ENCODE measurements at places on chromosomes 4 and X.

GRCh38 chrX:340121-340520 is 21.5 kb upstream of the GTPBP6 start:
- no peak for DNase-seq

DNA sequence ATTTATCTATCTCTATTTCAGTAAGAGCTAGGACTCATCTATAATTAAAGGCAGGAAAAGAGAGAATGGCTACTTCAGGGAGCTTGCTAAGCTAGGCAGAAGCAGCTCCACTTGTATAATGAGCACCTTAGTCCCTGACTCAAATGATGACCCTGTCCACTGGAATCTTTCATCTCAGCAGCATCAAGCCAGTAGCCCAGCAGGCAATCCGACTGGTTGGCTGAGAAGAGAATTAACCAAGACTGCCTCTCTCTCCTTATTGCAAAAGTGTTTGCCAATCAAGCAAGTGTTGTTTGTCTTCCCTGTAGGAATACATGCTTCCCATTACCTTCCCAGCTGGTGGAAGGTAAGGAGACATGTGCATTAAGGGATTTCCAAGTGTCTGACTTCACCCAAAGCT is 3.9 kb upstream of the SPOCK3 start:
- no peak for DNase-seq

- no peak for DNase-seq
Measured at GRCh38 chr4:186762361-186762760, 38.7 kb upstream of the FAT1 start.

GRCh38 chr4:6071959-6072720 is 53.9 kb upstream of the C4orf50 start:
- no peak for DNase-seq

DNA sequence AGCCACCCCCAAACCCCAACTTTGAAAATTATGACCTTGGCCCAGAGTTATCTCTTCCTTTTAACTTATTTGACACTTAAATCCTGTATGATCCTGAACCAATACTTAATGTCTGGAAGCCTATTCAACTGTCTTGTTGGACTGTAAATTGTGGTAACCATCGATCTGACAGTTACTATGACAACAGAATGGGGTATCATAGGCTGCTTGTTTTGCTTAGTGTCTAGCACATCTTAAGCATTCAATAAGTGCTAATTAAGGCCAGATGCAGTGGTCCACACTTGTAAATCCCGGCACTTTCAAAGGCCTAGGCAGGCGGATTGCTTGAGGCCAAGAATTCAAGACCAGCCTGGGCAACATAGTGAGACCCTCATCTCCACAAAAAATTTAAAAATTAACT is 175.0 kb downstream of the APBB2 start:
- DNase-seq: no peak

DNA sequence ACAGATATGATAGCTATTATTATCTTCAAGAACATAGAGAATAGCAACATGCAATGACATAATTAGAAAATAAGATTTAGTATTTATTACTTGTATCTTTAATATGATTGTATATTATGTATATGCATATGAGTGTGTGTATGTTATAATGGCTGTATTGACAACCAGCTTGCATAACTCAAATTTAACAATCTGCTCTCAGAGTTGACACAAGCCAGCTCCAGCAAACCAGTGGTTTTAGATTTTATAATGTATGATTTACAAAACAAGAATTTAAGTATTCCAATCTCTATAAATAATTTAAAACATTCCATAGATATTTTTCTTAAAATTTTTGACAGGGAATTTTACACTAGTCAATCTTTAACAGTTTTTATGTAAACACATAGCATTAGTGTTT is 935.9 kb upstream of the EPHA5 start:
- no peak for DNase-seq

DNA sequence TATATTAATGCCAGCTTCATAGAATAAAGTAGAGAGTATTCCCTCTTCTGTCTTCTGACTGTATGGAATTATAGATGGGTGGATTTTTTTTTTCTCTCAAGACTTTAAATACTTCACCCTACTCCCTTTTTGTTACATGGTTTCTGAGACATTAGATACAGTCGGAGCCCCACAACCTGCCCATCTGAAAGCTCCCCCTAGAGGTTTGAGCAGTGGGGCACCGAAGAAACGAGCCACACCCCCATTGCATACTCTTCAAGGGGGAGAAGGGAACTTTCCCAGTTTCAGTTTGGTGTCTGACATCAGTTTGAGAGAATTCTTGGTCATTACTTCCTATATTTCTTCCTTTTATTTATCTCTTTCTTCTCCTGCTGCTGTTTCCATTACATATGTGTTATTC is 437.6 kb upstream of the AGA start:
- no peak for DNase-seq

GRCh38 chr4:182895791-182896292 is 21.3 kb downstream of the DCTD start:
- DNase-seq: no peak

- peak; percentile 55 for DNase-seq
Measured at GRCh38 chr4:38752941-38753806, 29.6 kb downstream of the TLR10 start.

DNA sequence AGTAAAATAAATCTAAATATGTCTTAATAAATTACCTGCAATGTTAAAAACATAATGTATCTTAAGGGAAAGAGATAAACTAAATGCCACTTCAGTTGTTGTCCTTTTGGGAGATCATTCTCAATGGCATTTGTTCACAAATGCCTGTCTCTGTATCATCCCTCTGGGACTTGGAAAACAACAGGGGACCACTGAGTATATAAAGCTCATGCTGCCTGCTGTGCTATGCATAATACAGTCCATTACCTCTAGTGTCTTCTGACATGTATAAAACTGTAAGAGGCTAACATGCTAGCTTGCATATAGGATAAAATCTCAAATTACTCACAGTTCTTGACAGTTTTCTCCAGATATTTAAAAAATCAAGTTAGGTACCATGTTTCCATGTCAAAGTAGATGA is 503.9 kb downstream of the PDHA2 start:
- no peak for DNase-seq

GRCh38 chrX:22345884-22346283 is 73.2 kb downstream of the CBLL2 start:
- DNase-seq: no peak

DNA sequence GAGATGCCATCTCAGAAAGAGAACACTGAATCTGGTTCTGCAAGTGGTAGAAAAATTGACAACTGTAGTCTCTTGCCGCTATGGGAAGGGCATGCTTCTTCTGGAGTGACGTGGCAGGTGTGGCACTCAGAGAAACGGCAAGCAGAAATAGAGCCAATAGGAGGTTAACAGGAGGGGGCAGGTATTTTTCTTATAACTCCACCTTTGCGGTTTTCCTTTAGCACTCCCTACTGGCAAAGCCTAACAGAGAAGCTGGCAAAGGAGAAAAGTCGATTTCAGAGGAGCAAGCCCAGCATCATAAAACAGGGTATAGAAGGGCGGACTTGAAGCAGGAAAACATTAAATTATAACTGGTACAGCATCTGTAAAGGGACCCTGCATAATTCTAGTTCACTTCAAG is 1382.2 kb downstream of the PCDH18 start:
- DNase-seq: no peak

DNA sequence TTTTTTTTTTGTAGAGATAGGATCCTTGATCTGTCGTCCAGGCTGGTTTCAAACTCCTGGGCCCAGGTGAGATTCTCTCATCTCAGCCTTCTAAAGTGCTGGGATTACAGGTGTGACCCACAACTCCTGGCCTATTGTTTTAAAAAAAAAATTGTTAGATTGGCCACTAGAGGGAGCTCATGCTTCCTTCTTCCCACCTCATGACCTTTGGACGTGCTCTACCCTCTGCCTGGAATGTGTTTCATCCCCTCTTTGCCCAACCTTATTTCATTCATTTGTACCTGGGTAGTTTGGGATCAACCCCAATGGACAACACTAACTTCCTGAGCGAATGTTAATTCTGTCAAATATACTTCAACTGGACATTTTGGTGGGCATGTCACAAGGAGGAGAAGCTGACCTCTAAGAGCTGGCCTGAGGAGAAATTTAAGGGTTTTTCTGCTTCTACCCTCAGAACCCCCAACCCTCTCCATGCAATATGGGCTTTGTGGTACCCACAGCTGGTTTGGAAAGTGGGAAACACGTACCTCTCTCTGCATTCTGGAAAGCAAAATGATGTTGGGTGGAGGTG is 6.4 kb downstream of the PPEF2 start:
- DNase-seq: no peak

GRCh38 chr4:100289946-100290345 is 99.7 kb upstream of the DDIT4L start:
- DNase-seq: no peak

DNA sequence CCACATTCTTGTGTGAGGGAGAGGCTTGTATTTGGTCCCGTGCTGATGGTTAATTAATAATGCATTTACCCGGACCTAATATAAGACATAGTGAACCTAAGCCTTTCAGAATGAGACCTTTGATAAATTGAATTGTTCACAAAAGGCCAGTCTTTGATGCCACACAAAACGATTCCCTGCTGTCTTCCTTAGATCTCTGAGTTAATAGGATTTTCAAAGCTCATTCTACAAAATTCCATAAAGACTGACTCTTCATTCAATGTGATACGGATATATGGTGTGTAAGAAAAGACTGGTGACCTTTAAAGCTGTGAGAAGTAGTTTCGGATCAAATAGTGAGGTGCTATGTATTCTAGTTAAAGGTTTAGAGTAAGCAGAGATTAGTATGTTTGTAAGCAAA is 254.3 kb downstream of the PDHA2 start:
- no peak for DNase-seq

- DNase-seq: no peak
Measured at GRCh38 chr4:8319061-8319460, 49.5 kb downstream of the HTRA3 start.

DNA sequence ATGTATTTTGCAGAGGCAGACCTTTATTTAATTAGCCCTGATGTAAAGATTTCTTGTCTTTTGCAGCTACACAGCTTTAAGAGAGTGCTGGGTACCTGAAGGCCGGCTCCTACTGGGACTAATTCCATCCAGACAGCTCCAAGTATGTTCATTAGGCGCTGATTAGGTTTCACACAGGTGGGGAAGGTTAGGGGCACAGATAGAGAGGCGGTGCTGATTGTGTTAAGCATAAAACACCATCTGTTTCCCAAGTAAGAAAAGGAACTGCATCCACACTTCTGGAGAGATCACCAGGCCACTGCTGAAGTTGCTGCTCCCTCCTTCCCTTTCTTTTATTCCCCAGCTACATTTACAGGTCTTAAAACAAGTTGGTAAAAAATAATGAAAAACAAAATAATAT is 349.5 kb downstream of the ZIC3 start:
- no peak for DNase-seq

DNA sequence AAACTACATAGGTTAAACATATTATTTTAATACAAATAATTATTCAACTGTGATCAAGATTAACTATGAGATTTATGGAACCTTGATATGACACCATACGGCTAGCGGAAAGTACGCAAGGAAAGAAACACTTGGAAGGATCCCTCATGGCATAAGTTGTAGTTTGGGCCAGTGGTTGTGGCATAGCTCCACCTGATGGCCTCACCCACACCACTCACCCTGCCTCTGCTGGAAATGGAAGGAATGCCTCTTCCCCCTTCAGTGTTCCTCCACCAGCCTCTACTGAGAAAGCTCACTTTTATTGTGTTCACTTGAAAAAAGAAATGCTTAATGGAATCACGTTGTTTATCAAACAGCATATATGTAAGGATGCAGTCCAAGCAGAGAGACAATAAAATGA is 86.4 kb downstream of the BMP15 start:
- DNase-seq: no peak

DNA sequence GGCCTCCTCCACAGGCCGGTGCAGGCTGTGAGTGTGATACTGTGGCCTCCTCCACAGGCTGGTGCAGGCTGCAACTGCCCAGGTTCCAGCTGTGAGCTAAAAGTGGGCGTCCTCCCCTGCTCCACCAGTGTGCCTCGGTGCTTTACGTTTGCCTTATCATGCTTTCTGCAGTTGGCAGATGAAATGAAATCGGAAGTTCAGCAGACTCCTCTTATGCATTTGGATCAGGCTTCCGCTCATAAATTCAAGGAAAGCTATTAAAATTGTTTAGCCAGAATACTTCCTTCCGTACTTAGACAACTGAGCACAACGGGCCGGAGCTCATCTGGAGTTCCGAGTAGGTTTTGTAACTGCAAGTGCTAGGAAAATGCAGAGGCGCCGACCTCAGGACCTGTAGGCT is 12.0 kb downstream of the CYP4V2 start:
- DNase-seq: no peak

DNA sequence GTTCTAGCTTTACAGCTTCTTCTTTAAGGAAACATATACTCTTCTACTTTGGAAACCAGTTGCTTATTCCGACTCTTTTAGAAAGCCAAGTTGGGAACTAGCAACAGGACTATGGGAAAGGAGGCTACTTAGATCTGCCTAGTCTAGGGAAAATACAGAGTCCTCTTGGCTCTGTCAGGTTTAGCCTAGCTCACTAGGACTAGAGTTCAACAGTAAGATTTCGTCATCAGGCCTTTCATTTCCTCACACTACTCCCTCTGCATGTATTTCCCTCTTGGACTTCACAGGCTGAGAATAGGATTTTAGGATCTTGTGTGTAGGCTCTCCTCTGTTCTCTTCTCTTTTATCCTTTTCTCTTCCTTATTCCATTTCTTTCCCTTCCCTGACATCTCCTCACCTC is 409.8 kb downstream of the AR start:
- DNase-seq: no peak

GRCh38 chr4:83716874-83717273 is 181.0 kb downstream of the GPAT3 start:
- no peak for DNase-seq

- DNase-seq: no peak
Measured at GRCh38 chrX:23938690-23939089, 30.9 kb downstream of the CXorf58 start.

DNA sequence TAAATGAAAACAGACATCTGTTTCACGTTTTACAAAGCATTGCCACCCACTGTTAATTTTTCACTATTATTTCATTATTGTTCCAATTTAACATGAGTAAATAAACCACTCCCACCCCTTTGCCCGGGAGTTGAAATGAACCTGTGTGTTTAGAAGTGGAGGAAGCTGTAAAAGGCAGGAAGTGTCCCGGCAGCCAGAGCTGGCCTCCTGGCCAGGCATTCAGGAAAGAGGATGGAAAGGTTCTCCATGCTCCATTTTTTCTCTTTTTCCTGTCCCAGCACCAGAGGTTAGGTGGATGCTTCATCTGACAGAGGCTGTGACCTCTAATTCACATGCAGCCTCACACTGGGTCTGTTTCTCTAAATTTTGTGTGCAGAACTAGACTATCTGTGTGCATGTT is 55.5 kb upstream of the LNX1 start:
- DNase-seq: no peak

DNA sequence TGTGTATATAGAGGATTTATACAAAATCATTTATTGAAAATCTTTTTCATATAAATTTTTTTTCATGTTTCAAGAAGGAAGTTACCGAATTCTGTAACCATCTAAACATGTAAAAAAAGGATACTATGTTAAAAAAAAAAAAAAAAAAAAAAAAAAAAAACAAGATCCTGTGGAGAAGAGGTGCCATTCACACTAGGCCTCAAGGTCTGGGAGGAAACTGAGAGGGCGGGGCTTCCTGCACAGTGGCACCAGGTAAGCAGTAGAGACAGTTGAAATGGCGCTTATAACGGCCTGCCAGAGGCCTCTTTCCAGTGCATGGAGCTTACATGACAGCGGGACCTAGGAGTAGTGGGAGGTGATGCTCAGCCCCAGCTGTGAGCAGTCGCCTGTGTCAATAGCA is 17.5 kb downstream of the TRAPPC2 start:
- no peak for DNase-seq

GRCh38 chr4:34676400-34676799 is 1567.9 kb downstream of the ARAP2 start:
- DNase-seq: no peak

GRCh38 chr4:84894621-84895020 is 71.9 kb downstream of the WDFY3 start:
- DNase-seq: no peak

Measured in epithelial cell of prostate (primary cell).